ENCODE measurements at places on chromosomes 16 and 17. TPM values are rescaled to one million over a fixed set of nuclear protein-coding genes. Genes with fewer than 3 reads are reported as not detected.

Gene SYT17
- polyA plus RNA-seq, result 16.4 TPM

Gene TBX21
- polyA plus RNA-seq, result not detected

Gene NOD2
- 0.84 TPM for polyA plus RNA-seq

Gene KRT33A
- polyA plus RNA-seq, result not detected

GRCh38 chr17:7295230-7296180 lies 1.1 kb upstream of the YBX2 start:
- DNase-seq, result no peak

GRCh38 chr16:85653290-85653891 lies 35.4 kb downstream of the GINS2 start:
- no peak for DNase-seq

DNA sequence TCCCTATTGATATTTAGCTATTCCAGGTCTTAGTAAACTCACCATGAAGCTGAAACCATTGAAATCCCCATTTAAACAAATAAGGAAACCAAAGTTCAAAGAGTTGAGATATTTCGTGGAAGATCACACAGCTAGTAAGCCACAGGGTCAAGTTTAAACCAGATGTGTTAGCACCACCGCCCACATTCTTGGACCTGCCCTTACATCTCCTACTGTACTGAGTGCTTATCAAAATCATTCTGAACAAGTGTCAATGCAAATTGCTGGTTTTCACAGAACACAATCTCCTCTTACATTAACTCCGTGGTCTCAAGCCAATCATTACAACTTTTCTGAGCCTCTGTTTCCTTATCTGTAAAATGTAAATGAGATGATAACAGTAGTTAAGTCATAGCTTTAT lies 676.2 kb downstream of the CDH11 start:
- no peak for DNase-seq

- no peak for DNase-seq
Measured at GRCh38 chr16:5917436-5918195, 820.0 kb upstream of the EEF2KMT start.

GRCh38 chr16:4160658-4161430 lies 44.6 kb upstream of the ADCY9 start:
- no peak for DNase-seq

DNA sequence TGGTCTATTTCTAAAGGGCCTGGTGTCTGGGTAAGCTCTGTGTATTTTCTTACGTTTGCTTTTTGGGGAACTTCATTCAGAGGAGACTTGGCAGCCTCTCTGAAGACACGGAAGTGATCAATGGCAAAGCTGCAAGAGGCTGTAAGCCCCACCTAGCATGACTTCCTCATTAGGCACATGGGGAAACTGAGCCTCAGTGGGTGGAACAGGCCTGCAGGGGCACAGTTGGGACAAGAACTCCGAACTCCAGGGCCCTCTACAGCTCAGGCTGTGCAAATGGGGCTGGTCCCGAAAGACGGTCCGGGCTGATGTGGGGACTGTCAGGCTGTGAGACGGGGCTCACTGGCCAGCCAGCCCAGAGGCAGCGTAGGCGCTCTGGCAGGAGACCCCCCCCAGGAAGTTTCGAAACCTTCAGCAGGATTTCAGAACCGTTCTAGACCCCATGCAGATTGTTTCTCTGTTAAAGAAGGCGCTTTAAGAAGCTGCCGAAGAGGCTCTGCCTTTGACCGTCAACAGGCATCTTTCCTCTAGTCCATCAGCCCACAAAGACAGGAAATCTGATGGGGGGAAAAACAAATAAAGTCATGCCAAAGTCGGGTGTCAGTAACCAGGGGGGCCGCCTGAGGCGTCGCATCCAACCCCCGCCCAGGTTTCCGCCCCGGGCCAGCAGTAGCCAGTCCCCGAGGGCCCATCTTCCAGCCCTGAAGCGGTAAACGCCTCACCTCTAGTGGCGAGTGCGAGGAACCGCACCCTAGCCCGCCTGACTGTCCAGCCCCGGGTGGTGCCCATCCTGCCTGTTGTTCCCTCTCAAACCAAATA lies 79.8 kb upstream of the TBC1D3K start:
- DNase-seq, result peak; percentile 90

DNA sequence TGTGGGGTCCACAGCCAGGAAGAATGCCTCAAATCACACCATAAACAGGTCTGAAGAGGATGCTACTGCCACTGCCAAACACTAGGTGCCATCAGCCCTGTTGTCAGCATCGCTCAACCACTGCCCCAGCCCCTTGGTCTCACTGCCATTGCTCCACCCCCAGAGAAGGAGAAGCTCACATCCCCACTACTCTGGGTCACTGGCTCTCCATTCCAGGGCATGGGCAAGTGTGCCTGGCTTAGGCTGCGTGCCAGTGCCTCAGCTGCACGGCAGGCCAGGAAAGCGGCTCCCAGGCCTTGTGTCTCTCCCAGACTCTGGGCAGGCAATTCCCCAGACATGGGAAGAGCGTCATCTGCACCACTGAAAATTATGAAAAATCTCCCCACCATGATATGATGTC lies 1.2 kb upstream of the IGSF6 start:
- DNase-seq, result no peak

- DNase-seq, result no peak
Measured at GRCh38 chr17:35127751-35128514, 6.5 kb downstream of the FNDC8 start.

GRCh38 chr16:22188595-22189442 lies 17.3 kb upstream of the EEF2K start:
- DNase-seq, result no peak
